ENCODE measurements at places on chromosomes 3 and 15.
A peak's percentile ranks its signal among the peaks of the same experiment; 100 is the strongest.

- no peaks in the 10 kb centered on the region for H3K4me1 ChIP-seq
- no peaks in the 10 kb centered on the region for H3K27me3 ChIP-seq
- H3K27ac ChIP-seq, result no peak overlapping the region
- DNase-seq, result no peak
- H3K36me3 ChIP-seq, result no peaks in the 10 kb centered on the region
- H3K4me3 ChIP-seq, result no peak overlapping the region
These were observed 115.1 kb downstream of the CDIN1 start for GRCh38 chr15:36694574-36694973.

DNA sequence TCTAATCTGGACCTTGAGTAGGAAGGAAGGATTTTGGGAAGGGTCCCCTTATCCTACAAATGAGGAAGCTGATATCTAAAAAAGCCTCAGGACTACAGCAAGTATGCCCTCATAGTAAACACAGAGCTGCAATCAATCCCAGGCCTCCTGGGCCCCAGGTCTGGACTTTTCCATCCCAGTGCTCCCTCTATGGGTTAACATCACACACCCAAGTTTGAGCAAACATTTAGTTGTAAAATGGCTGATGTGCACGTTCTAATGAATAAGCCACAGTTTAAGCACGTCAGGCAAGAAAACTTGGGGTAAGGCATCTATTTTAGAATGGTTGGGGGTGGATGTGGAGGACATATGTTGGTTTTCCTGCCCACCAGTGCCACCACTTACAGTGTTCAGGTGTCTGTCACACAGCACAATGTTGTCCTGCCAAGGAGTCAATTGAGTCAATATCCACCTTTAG, 44.3 kb upstream of the UBE2E1 start:
- H3K27ac ChIP-seq, result no peak overlapping the region
- no peak overlapping the region for H3K4me3 ChIP-seq
- no peak for DNase-seq
- H3K27me3 ChIP-seq, result no peaks in the 10 kb centered on the region
- H3K36me3 ChIP-seq, result no peaks in the 10 kb centered on the region

DNA sequence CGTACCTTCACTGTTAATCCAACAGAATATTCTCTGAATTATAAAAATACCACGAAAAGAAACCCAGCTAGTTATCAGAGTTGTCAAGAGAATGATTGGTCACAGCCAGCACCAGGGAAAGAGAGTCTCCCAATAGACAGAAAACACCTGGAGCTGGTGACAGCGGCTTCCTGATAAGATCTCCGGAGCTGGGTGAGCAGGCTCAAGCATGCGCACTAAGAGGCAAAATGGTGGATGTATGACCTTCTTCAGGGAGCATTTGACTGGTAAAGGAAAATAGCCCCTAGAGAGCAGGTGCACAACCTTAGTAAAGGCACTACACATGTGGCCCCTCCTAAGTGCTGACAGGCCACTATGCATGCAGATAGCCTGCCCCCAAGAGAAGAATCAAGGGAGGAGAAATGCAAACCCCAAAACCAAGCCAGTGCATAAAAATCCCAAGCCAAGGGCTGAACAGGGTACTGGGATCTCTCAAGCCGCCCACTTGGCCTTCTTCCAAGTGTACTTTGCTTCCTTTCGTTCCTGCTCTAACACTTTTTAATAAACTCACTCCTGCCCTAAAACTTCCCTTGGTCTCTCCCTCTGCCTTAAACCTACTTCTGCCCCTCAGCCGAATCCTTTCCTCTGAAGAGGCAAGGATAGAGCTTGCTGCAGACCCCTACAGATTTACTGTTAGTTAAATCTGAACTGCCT, 93.2 kb downstream of the UACA start:
- no peaks in the 10 kb centered on the region for H3K27me3 ChIP-seq
- H3K36me3 ChIP-seq, result no peaks in the 10 kb centered on the region
- no peak for DNase-seq
- H3K4me1 ChIP-seq, result peaks cover 31% of the 10 kb centered on the region
- H3K4me3 ChIP-seq, result no peak overlapping the region
- no peak overlapping the region for H3K27ac ChIP-seq

DNA sequence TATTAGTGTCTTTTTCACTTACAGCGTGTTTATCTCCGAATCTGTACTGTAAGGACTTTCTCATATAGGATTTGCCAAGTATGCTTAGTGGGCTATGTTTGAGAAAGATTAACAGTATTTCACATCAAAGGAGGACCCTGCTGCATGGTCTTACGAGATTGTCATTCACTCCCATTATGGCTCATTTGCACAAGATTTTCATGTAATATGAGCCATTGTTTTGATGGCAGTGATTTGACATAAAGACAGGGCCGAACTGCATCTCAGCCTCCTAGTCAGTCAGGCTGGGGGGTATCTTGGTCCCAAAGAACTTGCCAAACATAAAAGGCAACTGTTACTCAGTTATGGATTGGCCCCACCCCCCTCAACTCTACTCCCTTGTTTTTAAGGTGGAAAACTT, 205.9 kb downstream of the ZIC1 start:
- H3K27me3 ChIP-seq, result no peaks in the 10 kb centered on the region
- H3K4me3 ChIP-seq, result no peak overlapping the region
- H3K4me1 ChIP-seq, result no peaks in the 10 kb centered on the region
- H3K27ac ChIP-seq, result no peak overlapping the region

DNA sequence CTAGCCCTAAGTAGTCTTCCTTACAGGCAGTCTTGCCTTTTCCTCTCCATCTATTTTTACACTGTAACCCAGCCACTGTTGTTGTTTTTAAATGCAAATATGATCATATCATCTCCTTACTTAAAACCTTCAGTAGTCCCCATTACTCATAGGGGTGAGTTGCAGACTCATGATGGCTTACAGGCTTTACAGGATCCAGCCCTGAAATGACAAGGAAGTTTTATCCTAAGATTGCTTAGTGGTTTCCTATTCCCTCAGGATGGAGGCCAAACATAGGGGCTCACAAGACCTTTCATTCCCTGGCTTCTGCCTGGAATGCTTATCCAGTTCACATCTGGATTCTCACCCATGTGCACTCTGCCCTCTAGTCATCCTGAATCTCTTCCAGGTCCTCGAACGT, 27.7 kb upstream of the PCOLCE2 start:
- H3K27ac ChIP-seq, result no peak overlapping the region
- H3K4me3 ChIP-seq, result no peak overlapping the region
- H3K27me3 ChIP-seq, result no peaks in the 10 kb centered on the region
- H3K36me3 ChIP-seq, result no peaks in the 10 kb centered on the region
- DNase-seq, result no peak

GRCh38 chr3:14528081-14528480, 12.1 kb downstream of the GRIP2 start:
- no peak overlapping the region for H3K4me3 ChIP-seq
- no peak for DNase-seq
- H3K27me3 ChIP-seq, result peaks cover 5% of the 10 kb centered on the region
- H3K36me3 ChIP-seq, result no peaks in the 10 kb centered on the region

DNA sequence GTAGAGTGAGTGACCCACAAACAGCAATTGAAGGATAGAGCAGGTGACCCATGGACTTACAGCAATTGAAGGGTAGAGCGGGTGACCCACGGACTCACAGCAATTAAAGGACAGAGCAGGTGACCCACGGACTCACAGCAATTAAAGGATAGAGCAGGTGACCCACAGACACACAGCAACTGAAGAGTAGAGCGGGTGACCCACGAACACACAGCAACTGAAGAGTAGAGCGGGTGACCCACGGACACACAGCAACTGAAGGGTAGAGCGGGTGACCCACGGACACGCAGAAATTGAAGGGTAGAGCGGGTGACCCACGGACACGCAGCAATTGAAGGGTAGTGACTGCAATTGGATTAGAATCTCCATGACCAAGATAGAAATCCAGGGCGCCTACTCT, 9.8 kb upstream of the TNK2 start:
- H3K4me1 ChIP-seq, result peaks cover 11% of the 10 kb centered on the region
- no peak overlapping the region for H3K4me3 ChIP-seq
- no peak for DNase-seq
- H3K27ac ChIP-seq, result no peak overlapping the region
- H3K36me3 ChIP-seq, result no peaks in the 10 kb centered on the region

GRCh38 chr3:182238126-182238525, 526.4 kb downstream of the SOX2 start:
- H3K36me3 ChIP-seq, result no peaks in the 10 kb centered on the region
- H3K27ac ChIP-seq, result no peak overlapping the region
- H3K4me3 ChIP-seq, result no peak overlapping the region
- H3K27me3 ChIP-seq, result no peaks in the 10 kb centered on the region
- H3K4me1 ChIP-seq, result no peaks in the 10 kb centered on the region

- H3K4me1 ChIP-seq, result no peaks in the 10 kb centered on the region
- no peak for DNase-seq
- no peaks in the 10 kb centered on the region for H3K36me3 ChIP-seq
These were observed 56.9 kb downstream of the AMOTL2 start for GRCh38 chr3:134317106-134317947.

DNA sequence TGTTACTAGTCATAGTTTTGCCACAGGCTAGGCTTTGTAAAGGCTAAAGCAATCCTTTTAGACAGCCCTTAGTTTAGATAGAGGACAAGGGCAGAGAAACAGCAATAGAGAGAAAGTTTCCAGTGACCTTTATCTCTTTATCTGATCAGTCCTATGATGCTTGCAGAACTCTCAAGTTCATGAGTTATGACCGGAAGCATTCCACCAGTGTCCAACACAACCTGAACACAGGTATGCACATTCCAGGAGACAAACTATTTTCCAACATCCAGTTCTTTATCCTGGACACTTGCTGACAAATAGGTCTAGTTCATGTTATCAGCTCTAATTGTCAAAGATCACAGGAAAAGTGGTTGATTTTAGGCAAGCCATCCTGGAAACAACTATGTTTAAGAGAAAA, 422.2 kb downstream of the MAGI1 start:
- no peaks in the 10 kb centered on the region for H3K36me3 ChIP-seq
- DNase-seq, result no peak
- no peaks in the 10 kb centered on the region for H3K4me1 ChIP-seq
- H3K27ac ChIP-seq, result no peak overlapping the region

DNA sequence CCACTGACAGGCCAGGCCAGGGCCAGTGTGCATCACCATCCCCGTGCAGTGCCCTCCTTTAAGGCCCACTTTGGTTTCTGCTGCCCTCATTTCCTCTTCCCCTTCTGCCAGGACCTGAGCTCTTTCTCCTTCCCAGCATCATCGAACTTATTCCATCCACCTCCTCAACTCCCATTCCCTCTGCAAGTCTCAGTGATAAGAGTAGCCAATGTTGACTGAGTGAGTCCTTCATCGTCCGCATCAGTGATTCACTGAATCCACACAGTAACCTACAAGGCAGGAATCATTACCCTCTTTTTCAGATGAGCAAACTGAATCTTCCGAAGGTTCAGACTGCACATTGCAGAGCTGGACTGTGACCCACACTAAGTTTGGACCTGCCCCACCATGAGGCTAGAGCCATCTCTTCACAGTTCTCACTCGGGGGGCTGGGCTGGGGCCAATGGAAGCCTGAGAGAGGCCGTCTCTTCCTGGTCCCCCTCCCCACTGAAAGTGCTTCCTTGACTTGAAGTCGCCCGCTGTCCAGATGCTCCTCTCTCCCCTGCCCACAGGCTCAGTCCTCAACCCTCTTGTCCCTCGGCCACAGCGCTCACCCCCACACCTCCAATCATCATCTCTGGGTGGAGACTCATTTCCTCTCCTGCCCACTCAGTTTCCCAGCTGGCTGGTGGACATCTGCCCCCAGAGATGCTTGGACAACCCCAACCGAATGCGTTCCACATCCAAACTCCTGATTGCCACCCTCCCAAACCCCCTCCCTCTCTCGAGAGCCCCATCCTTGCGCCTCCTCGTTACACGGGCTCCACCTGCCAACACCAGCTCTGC, 15.2 kb upstream of the ANPEP start:
- peaks cover 9% of the 10 kb centered on the region for H3K36me3 ChIP-seq
- no peak overlapping the region for H3K27ac ChIP-seq

DNA sequence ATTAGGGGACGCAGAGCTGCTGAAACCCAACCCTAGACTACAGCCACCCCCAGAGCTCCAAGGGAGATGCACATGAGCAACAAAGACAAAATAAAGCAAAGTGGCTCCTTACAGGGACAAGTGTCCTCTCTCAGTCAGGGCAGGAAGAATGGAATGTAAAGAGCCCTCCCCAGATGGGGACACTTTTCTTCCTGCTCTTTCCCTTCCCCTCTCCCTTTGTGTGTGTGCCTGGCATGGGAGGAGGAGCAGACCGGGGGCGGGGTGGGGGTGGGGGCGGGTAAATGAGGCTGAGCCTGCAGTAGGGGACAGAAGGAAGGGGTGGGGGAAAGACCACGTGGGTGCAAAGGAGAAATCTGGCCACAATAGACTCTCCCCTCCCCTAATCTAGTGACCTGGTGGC, 37.4 kb downstream of the ACAA1 start:
- no peaks in the 10 kb centered on the region for H3K36me3 ChIP-seq
- H3K4me3 ChIP-seq, result no peak overlapping the region
- H3K27ac ChIP-seq, result no peak overlapping the region
- H3K27me3 ChIP-seq, result no peaks in the 10 kb centered on the region

DNA sequence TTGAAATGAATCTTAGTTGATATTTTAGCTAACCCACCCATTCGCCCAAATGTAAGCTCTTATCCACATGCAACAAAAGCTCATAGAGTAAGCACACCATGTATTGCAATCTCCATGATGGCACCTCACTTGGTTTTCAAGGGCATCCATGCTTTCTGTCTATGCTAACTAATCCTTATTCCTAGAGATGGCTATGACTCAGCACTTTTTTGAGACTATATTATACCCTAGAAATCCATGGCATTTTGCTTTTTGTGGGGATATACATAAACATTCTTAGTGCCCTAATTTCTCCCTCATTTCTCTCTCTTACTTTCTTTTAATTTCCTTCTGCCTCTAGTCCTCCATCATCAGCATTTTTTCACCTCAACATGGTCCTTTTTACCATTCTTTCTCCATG, 168.5 kb upstream of the STT3B start:
- H3K36me3 ChIP-seq, result no peaks in the 10 kb centered on the region
- no peaks in the 10 kb centered on the region for H3K4me1 ChIP-seq
- no peak overlapping the region for H3K4me3 ChIP-seq
- no peak for DNase-seq

- peaks cover 6% of the 10 kb centered on the region for H3K27me3 ChIP-seq
- DNase-seq, result peak; percentile 78
- H3K4me1 ChIP-seq, result peaks cover 7% of the 10 kb centered on the region
- no peak overlapping the region for H3K27ac ChIP-seq
- H3K36me3 ChIP-seq, result no peaks in the 10 kb centered on the region
- peak overlapping the region; percentile 50 for H3K4me3 ChIP-seq
These were observed 50.9 kb downstream of the MYL3 start for GRCh38 chr3:46812237-46812791.

DNA sequence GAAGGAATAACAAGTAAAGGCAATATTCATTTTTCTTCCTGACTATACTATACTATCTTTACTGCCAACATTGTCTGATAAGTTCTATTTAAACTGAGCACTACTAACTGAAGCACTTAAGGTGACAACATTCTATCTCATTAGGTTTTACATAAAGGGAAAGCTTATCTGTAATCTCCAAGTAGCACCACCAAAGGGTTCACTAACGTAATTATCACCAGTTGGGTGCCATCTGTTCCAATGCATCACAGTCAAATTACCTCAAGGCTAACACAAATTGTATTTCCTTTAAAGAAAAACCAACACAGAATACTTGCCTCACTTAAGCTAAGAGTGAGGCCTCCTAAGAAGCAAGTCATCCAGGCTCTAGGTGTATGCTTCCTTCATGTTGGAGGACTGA, 453.8 kb downstream of the RAP2B start:
- H3K4me1 ChIP-seq, result no peaks in the 10 kb centered on the region
- no peaks in the 10 kb centered on the region for H3K36me3 ChIP-seq
- no peak for DNase-seq
- no peaks in the 10 kb centered on the region for H3K27me3 ChIP-seq
- H3K4me3 ChIP-seq, result no peak overlapping the region

Data from CD8-positive, alpha-beta memory T cell (primary cell).